ENCODE measurements at places on chromosomes 11 and 22.

- no peak for DNase-seq
Measured at GRCh38 chr11:22192642-22193347, at the start of gene ANO5. Gene ANO5, plus strand, starts transcription at chr11:22193085. Its CDS starts 408 bp downstream, at chr11:22193493.

DNA sequence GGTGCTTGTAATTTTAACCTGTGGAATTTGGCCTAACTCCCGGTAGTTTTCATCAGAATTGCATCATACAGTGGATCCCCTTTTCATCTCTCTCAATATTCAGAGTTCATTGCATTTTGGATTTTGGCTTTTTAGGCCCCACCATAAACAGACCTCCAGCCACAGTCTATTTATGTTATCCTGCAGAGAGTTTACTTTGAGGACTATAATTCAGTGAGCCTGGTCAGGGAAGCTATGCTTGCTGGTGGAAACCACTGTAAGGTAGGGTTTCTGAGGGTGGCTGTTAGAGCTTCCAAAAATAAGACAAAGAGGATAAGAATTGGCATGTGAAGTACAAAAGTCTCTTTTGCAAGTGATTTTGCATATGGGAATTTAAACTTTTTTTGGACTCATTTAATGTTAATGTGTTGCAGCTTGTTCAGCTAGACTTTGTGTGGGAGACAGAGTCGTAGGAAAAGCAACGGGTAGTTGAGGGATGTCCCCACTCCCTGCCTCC is 34.8 kb upstream of the DDI1 start:
- no peak for DNase-seq

GRCh38 chr11:124899383-124900145 is 1.9 kb upstream of the ROBO4 start:
- no peak for DNase-seq

DNA sequence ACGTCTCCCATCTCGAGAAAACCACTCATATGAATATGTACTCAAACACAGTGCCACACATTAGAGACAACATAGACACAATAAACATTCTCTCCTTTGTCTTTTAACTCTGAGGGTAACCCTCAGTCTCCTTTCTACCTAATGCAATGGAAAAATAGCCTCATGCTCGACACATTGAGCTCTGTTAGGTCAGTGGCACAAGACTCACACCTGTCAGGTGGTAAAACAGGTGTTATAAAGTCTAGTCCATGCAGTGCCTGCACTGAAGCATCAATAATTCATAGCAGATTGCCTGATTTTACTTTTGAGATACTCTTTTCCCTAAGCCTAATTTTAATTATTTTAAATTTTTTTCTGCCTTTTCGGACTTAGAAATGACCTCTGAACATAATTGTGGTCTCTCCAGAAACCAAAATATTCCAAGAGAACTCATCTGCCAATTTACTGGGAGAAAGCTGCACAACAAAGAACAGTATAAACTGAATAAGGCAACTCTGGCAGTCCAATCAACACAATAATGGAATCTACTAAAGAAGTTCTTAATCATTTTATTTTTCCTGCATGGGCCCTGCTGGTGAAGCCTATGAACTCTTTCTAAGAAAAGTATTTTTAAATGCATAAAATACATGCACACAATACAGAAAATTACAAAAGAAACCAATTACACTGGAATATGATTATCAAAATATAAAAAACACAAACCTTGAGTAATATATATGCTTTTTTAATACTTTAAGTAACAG is 9.9 kb downstream of the RDX start:
- DNase-seq, result no peak

DNA sequence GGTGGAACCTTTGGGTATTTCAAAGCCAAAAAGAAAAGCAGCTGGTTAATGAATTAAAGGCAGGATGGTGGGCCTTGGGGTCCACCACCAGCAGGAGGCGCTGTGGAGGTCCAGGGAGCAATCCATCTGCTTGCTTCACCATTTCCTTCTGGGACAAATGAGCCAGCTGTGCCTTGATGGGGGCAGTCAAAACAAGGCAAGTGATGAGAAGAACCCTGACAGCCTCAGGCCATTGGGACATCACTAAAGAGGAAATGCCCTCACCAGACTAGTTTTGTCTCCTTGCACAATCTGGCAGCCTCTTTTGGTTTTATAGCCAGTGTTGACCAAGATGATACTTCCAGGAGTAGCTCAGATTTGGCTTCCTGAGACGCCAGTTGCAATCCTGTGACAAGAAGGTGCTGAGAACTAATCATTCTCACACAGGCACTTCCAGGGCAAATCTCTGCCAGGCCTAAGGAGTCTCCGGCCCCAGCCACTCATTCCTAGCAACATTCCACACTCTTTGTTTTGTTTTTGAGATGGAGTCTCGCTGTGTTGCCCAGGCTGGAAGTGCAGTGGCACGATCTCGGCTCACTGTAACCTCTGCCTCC is 38.2 kb upstream of the WEE1 start:
- DNase-seq, result peak; percentile 89

- no peak for DNase-seq
Measured at GRCh38 chr11:120011836-120012235, 126.1 kb downstream of the TRIM29 start.

- DNase-seq, result no peak
Measured at GRCh38 chr22:37557321-37558001, 2.8 kb upstream of the CDC42EP1 start.
